NCI-H345 (cell line): ENCODE measurements at places on chromosomes 3 and 15.

DNA sequence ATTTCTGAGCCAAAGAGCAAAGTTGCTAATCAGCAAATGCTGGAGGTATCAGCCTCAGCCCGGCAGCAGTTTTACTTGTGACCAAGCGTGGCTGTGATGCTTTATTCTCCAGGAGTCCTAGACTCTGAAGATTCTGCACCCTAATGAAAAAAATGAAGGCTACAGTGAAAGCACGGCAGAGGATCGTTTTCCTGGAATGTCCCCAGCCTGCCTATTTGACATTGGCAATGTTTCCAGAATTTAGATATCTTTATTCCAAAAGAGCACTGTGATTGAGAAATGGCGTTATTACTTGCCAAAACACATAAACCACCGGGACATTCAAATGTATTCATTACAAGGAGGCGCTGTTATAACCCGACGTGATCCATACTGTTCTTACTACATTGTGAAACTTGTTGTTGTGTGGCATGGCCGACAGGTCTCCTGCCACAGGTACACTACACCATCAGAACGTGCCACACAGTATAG, 263.8 kb downstream of the SLCO3A1 start:
- DNase-seq = no peak

DNA sequence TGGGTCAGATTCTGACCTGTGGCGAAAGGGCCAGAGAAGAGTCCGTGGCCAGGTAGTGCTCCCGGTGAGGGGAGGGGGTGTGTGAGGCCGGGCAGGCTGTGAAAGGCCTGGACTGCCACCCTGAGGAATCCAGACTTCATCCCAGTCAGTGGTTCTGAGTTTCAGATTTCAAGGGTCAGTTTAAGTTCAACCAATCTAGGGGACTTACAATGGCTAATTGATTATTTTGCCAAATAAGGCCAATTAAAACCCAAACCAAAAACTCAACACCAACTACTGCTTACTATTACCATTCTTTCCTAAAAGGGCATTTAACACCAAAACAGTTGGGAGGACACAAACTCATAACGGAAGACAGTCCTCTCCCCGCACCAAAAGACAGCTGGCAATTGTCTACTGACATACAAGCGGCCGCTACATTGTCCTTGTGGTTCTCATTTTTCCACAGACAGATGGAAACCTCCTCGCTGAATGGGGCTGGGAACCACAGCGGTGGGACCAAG, 30.5 kb downstream of the TMEM44 start:
- DNase-seq = no peak

- DNase-seq = no peak
Observed at GRCh38 chr3:965826-966225, 127.0 kb upstream of the CNTN6 start.

DNA sequence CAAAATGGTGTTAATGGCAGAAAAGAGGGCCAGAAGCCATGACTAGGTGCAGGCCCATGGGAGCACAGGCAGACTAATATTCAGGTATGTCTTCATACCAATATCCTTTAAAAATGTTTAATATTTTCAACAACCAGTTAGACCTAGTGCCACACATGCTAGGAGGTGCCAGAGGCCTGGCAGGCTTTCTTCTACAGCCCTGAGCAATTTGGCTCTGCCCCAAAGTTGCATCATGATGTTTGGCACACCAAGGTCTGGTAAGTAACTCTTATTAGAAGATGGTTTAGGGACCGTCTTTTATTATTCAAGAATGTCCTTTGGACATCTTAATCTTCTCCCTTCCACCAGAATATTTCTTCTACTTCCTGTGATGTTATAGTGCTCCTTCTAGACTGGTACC, 34.8 kb downstream of the MITF start:
- no peak for DNase-seq

DNA sequence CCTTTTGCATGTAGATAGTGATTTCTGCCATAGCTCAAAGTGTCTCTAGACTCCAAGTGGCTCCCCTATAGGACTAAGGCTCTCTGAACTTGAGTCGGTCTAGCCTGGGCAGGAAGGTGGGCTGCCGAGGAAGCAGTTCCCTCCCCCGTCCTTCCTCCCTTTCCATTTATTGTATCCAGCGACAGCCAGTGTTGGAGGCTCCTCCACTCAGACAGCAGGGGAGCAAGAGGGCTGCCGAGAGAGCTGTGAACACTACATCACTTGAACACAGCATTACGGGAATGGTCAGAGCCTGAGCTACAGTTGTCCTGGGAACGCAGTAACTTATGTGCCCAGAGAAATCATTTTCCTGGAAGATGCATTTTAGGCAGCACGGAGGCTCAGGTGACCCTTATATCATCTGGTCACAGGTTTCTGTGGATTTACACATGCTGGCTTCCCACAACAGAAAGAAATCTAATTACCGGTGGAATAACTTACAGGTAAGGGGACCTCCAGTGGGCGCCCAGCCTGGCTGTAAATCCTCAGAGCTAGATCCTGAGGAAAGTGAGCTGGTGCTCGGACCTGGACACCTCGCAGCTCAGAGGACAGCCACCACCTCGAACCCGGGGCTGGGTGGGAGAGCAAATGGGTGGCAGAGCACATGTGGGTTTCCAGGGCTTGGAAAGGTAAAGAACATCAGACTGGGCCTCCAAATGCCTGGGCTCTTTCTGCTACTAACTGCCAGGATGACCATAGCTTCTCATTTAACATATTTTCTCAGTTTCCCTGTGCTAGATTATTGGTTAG, 197.1 kb downstream of the UACA start:
- DNase-seq = no peak

GRCh38 chr3:126356373-126357264, 589 bp downstream of the KLF15 start:
- no peak for DNase-seq

- DNase-seq = no peak
Observed at GRCh38 chr3:44914936-44915335, 40.5 kb downstream of the TGM4 start.

- peak; percentile 76 for DNase-seq
Observed at GRCh38 chr3:196207833-196208607, 3.2 kb downstream of the ZDHHC19 start.

DNA sequence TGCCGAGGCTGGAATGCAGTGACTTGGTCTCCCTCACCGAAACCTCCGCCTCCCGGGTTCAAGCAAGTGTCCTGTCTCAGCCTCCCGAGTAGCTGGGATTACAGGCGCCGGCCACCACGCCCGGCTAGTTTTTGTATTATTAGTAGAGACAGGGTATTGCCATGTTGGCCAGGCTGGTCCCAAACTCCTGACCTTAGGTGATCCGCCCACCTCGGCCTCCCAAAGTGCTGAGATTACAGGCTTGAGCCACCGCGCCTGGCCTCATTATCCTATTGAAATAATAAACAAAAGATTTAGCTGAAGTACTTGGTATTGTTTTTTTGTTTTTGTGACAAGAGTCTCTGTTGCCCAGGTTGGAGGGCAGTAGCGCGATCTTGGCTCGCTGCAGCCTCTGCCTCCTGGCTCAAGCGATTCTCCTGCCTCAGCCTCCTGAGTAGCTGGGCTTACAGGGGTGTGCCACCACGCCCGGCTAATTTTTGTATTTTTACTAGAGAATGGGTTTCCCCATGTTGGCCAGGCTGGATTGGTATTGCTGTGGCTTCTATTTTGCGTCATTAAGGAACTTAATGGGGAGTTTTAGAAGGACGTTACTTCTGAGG, 1.5 kb downstream of the RPL35A start:
- DNase-seq = no peak

- no peak for DNase-seq
Observed at GRCh38 chr15:29115093-29115991, 154.3 kb downstream of the NSMCE3 start.

GRCh38 chr3:16978921-16979271, 94.1 kb downstream of the PLCL2 start:
- no peak for DNase-seq

DNA sequence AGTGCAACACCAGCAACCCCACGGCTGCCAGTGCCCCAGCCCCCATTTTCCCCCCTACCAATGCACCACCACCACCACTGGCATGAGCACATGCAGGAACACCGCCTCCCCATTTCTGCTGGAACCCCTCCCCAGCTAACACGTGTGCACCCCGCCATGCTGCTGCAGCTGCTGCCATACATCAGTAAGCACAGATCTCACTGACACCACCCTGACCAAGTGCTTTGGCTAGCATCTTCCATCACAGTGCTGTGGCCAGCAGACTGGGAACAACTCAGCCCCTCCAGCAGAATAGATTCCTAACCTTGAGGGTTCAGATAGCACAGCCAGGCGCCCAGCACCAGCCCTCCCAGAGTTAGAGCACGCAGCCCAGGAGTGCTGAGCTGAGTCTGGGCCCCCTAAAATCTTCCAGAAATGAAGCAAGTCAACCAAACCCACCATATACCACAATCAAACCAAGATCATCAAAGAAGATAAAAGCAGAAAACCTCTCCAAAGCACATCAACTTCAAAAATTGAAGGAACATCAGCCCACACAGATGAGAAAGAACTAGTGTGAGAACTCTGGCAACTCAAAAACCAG, 81.2 kb upstream of the CDV3 start:
- no peak for DNase-seq

DNA sequence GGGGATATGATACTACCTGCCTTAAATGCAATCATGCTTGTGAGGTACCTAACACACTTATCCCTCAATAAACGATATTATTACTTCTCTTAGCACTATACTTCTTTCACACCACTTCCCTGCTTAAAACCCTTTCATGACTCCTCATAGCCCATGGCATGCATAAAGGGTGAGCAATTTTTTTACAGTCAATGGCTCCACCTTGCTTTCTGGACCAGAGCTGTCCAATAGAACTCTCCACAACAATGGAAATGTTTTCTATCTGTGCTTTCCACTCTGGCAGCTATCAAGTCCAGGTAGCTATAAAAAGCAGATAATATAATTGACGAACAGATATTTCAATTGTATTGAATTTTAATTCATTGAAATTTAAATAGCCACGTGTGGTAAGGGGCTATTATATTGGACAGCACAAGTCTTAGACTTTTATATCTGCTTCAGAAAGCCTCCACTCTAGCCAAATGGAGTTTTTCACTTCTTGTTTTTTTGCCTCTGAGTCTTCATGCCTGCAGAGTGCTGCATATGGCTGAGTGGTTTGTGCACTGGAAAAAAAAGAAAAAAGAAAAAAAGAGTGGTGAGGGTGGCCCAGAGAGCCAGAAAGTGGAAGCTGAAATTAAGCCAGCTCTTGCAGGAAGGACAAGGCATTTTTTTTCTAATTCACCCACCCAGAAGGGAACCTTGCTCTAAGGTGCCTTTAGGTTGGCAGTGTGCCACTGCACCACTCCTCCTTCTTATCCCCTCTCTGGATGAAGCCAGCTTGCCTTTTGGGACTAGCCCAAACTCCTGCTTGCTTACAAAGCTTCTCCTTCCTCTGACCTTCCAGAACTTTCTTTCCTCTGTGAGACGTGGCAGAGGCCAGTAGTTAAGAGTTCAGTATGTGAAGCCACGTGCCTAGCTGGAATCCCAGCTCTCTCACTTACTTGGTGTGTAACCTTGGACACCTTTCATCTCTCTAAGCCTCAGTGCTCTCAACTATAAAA, 239.0 kb upstream of the LRTM1 start:
- DNase-seq = peak; percentile 2

DNA sequence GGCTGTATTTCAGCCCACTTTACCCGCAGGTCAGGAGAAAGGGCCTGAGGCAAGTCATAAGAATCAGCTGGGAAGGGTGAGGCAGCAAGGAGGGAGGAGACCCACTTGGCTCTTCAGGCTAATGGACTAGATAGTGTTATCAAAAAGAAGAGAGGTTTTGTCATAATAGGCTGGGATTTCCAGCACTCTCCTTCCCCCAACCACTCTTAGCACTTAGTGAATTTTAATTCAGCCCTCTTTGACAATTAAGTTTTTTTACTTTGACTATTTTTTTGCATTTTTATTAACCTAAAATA, 771 bp downstream of the MPI start:
- DNase-seq = no peak

DNA sequence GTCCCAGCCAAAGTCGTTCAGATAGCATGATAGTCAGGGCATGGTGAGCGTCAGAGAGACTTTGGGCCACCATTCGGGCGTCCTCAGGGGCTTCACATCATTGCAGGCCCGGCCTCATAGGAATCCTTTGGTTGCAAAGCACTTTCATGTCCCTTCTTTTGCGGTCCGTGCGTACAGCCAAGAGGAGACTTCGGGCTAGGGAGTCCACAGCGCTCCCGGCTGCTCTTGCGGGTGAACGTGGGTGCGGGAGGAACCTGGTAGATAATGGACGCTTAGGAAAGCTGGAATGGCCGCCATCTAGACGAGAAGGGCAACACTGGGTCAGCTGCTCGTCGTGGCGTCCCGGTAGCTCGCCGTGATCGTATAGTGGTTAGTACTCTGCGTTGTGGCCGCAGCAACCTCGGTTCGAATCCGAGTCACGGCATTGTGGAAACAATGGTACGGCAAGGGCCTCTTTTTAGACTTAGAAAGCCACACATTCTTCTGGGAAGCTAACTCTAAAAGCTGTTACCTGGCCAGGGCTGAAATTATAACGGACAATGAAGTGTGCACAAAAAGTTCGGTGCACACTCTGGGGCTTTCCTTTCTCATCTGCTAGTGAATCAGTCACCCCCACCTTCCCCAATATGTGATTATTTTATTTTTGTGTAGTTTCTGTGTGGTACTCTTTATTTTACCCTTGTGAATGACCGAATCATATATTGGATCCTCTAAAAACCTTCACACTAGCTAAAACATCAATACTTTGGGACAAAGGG, 13.2 kb upstream of the SHF start:
- peak; percentile 68 for DNase-seq
